ENCODE measurements at places on chromosomes 11 and 22. TPM values are rescaled to one million over a fixed set of nuclear protein-coding genes. Genes with fewer than 3 reads are reported as not detected.

The SLC43A1 gene
- total RNA-seq = 19.0 TPM

The ROBO4 gene
- total RNA-seq = not detected

The PGA5 gene
- total RNA-seq = 2.9 TPM

The MMP1 gene
- 6.5 TPM for total RNA-seq

The TESMIN gene
- 9.7 TPM for total RNA-seq

The ZNF70 gene
- total RNA-seq = 12.3 TPM

The SMC1B gene
- total RNA-seq = not detected

The IFTAP gene
- total RNA-seq = 33.1 TPM

The SMIM38 gene
- 0.52 TPM for total RNA-seq

Measured in type B pancreatic cell (in vitro differentiated cells).